ENCODE measurements at places on chromosomes 4 and X. TPM values are rescaled to one million over a fixed set of nuclear protein-coding genes. Genes with fewer than 3 reads are reported as not detected.

GRCh38 chrX:323721-324628, 5.4 kb upstream of the GTPBP6 start:
- H3K27me3 ChIP-seq: no peaks in the 10 kb centered on the region
- peak overlapping the region; percentile 25 for H3K27ac ChIP-seq
- H3K4me1 ChIP-seq: peaks cover 22% of the 10 kb centered on the region
- H3K36me3 ChIP-seq: peaks cover 2% of the 10 kb centered on the region
- peak; percentile 79 for DNase-seq

Gene LRP2BP
- total RNA-seq: 0.80 TPM

- no peaks in the 10 kb centered on the region for H3K4me1 ChIP-seq
- no peaks in the 10 kb centered on the region for H3K27me3 ChIP-seq
- peaks cover 26% of the 10 kb centered on the region for H3K36me3 ChIP-seq
- no peak for DNase-seq
- H3K4me3 ChIP-seq: no peak overlapping the region
Measured at GRCh38 chr4:173277340-173277739, 56.8 kb downstream of the HMGB2 start.

DNA sequence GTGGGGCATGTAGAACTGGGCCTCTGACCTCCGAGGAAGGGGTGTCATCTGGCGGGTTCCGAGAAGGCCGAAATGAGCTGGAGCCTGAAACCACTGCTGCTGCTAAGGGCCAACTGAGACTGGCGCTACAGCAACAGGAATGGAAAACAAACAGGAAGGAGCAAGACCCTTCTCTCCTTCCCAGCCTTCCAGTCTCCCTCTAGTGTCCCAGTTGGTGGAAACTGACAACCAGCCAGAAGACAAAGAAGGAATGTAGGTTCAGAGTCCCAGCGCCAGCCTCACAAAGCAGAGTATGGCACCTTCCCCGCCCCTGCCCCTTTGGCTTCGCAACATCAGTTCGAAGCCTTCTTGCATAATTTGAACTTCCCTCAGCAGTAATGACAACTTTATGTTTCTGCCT, 24.4 kb upstream of the PDZD4 start:
- H3K27ac ChIP-seq: no peak overlapping the region
- H3K27me3 ChIP-seq: no peaks in the 10 kb centered on the region
- peaks cover 6% of the 10 kb centered on the region for H3K4me1 ChIP-seq
- no peaks in the 10 kb centered on the region for H3K36me3 ChIP-seq
- no peak overlapping the region for H3K4me3 ChIP-seq

Gene FANCB
- total RNA-seq: 15.4 TPM

DNA sequence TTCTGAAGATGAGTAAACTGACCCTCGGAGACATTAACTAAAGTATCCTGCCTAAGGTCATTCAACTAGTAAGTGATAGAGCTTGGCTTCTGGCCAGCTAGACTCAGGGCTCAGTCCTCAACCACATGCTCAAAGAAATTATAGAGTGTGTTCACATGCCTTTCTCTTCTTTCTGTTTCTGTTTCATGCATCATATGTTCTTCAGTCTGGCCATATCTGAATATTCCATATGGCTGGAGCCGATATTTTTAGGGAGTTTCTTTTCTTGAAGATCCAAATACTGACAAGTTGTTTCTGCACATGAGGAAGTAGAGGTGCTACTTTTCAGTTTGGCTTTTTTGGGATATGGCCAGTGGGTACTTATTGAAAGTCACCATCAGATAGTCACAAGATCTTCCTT, 44.9 kb downstream of the MMRN1 start:
- DNase-seq: no peak
- H3K4me1 ChIP-seq: no peaks in the 10 kb centered on the region
- no peak overlapping the region for H3K27ac ChIP-seq
- H3K4me3 ChIP-seq: no peak overlapping the region

Gene SCML2
- total RNA-seq: 2.9 TPM

DNA sequence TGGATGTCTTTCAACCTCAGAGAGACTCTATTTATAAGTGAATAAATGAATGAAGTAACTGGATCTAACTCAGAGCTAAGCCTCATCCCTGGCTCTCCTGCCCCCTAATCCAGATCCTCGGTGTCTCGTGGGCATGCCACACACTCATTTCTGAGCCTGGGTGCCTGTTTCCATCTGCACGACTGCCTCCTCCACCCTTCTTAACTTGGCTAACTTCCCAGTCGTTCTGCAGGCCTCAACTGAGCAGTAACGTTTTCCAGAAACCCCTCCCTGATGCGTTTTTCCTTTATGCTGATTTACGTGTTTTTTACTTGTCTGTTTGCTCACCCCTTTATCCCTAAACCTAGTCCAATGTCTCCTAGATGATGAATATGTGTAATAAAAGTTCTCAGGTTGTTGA, 186.9 kb upstream of the HS3ST1 start:
- no peak overlapping the region for H3K4me3 ChIP-seq
- H3K4me1 ChIP-seq: no peaks in the 10 kb centered on the region
- no peak overlapping the region for H3K27ac ChIP-seq
- no peaks in the 10 kb centered on the region for H3K36me3 ChIP-seq
- DNase-seq: no peak

Gene PJA1
- 19.5 TPM for total RNA-seq

DNA sequence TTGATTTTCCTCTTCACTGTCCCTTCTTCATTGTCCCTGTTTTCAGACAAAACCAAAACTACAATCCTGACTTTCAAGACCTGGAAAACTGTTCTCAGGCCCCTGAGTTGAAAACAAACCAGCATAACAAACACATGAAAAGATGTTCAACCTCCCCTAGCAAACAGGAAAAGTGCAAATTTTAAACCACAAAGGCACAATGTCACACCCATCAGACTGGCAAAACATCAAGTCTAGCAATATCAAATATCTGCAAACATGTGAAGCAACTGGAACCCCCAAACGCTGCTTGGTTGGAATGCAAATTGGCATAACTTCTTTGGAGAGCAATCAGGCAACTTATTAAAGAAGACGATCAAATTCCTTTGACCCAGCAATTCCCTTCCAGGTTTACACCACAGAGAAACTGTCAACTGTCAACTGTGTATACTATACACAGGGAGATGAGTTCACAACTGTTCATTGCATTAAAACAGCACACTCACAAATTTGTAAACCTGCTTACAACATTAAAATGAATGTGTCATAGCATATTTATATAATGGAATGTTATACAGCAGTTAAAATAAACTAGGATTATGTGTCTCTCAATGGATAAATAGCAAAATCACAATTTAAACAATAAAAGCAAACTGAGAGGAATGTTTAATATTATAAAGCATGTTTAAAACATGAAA, 7.0 kb downstream of the USP46 start:
- no peak for DNase-seq
- peaks cover 20% of the 10 kb centered on the region for H3K4me1 ChIP-seq
- no peak overlapping the region for H3K4me3 ChIP-seq

Gene NPNT
- not detected for total RNA-seq

DNA sequence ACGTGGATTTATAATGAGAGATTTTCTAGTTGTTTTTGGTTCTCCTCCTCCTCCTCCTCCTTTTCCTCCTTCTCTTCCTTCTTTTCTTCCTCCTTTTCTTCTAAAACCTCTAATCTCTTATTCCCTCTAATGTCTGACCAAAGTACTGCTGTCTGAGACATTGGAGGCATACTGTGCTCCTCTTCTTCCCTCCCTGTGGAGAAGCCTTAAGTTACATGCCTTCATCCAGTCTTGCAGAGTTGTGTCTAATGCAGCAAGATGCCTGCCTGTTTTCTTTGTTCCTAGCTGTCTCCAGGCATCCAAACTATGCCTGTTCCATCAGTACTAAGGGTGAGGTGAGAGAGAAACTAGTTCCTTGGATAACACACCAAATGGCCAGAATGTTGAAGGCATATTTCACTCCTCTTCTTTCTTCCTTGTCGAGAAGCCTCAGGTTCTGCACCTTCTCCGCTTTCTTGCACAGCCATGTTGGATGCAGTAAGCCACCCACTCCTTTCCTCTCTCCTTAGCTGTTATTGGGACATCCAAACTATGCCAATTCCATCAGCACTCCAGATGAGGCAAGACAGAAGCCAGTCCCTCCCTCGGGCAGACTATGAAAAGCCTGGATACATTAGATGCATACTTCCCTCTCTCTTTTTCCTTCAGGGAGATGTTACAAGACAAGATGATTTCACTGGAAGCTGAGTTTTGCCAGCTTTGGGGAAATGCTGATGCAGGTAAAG, 285.7 kb upstream of the TRAM1L1 start:
- no peaks in the 10 kb centered on the region for H3K36me3 ChIP-seq
- H3K27me3 ChIP-seq: no peaks in the 10 kb centered on the region
- H3K4me3 ChIP-seq: no peak overlapping the region
- H3K4me1 ChIP-seq: no peaks in the 10 kb centered on the region
- H3K27ac ChIP-seq: no peak overlapping the region
- no peak for DNase-seq

Gene VSIG1
- 2.1 TPM for total RNA-seq

GRCh38 chrX:70013466-70014381, 36.0 kb downstream of the AWAT2 start:
- DNase-seq: no peak
- H3K4me1 ChIP-seq: peaks cover 8% of the 10 kb centered on the region
- no peaks in the 10 kb centered on the region for H3K36me3 ChIP-seq
- no peak overlapping the region for H3K27ac ChIP-seq
- no peaks in the 10 kb centered on the region for H3K27me3 ChIP-seq
- H3K4me3 ChIP-seq: no peak overlapping the region

All from activated CD4-positive, alpha-beta T cell treated with anti-CD3 and anti-CD28 coated beads for 36 hours (primary cell).